Peyer's patch (tissue), 4 donors: ENCODE measurements at places on chromosomes 5 and 9.

- DNase-seq, result no peak
These were observed 307.9 kb downstream of the KCTD16 start for GRCh38 chr5:144478565-144478964.

DNA sequence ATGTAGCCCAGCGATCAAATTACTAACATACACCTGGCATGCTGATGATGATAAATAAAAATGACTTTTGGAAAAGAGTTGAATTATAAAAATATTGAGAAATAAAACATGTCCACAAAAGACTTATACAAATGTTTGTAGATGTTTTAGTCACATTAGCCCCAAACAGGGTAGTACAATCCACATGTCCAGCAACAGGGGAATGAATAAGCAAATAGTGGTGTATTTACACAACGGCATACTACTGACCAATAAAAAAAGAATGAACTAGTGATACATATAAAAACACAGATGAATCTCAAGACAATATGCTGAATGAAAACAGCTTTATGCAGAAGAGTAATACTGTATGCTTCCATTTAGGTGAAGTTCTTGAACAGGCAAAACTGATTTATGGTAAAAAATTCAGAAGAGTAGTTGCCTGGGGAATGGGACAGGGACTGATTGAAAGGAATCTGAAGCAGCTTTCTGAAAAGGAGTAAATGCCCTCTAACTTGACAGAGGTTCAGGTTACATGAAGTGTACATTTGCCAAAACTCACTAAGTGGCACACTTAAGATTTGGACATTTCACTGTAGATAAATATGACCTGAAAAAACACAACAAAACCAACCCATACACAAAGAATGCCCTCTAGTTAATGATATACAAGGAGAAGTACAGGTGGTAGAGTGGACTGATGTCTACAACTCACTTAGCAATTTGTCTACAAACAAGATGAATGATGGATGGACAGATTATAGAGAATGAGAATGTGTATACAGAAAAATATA lies 35.4 kb downstream of the ACTL7A start:
- no peak for DNase-seq

GRCh38 chr9:101562966-101563365 lies 29.3 kb downstream of the RNF20 start:
- no peak for DNase-seq

DNA sequence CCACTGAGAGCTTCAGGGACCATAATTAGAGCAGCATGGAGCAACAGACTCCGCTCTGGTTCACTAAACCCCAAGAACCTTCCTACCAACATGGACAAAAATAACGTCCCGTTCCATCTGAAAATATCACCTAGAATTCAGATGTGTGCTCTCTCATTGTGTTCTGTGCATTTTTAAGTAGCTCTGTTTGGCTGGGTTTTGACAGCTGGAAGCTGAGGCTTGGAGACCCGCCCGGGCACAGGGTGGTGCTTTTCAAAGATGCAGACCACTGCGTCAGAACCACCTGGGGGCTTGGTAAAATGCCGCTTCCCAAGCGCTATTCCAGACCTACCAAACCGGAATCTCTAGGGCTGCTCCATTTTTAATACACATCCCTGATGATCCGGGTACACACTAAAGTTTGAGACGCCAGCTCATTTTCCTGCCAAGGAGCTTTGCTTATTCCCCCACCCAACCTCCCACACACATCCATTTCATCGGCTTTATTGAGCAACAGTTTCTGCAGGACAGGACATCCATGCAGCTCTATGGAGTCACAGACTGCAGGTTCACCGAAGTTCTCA lies 104.8 kb downstream of the GABBR2 start:
- DNase-seq, result no peak

- DNase-seq, result peak; percentile 99
These were observed at the start of gene TLE1 for GRCh38 chr9:81689343-81690175. Gene TLE1, minus strand, starts transcription at chr9:81689547. Its CDS starts 1,307 bp downstream, at chr9:81688240.

DNA sequence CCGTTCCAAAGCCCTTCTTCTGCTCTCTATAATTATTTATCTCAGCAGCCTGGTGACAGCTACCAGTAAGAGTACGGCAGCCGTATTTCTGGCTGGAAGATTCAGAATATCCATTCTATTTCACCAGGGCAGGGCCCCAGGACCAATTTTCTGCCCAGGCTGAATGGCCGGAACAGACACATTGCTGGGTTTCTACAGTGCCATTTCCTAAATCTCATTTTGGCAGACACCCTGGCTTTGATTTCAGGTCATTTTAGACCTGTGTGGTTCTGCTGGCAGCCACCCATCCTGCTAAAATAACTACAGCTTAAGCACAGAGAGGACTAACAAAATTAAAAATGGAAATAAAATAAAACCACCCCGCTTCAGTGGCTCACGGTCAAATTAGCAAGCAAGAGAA lies 95.0 kb downstream of the CRB2 start:
- DNase-seq, result no peak

DNA sequence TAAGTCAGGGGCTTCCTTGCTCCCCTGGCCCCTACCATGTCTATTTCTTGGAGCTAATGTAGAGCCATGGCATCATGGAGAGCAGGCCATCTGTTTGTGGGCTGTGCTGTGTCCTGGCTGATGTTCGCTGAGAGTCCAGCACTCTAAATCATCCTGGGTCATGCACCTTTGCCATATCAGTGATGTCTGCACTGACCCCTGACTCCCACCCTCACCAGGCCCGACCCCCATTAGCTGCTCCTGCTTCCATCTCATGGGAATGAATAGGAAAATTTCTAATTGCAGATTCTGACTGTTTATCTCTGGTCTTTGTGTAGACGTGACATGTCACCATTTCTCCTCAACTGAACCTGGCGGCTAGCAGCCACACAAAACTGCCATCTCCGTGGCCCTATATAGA lies 236.9 kb downstream of the NSG2 start:
- no peak for DNase-seq

GRCh38 chr9:101028346-101029314 lies at the start of gene PLPPR1:
Gene PLPPR1, plus strand, starts transcription at chr9:101028727.
- DNase-seq, result peak; percentile 58

GRCh38 chr5:174699131-174699530 lies 25.3 kb upstream of the MSX2 start:
- DNase-seq, result no peak

- no peak for DNase-seq
These were observed 28.4 kb downstream of the SH3GLB2 start for GRCh38 chr9:128999581-129000206.

DNA sequence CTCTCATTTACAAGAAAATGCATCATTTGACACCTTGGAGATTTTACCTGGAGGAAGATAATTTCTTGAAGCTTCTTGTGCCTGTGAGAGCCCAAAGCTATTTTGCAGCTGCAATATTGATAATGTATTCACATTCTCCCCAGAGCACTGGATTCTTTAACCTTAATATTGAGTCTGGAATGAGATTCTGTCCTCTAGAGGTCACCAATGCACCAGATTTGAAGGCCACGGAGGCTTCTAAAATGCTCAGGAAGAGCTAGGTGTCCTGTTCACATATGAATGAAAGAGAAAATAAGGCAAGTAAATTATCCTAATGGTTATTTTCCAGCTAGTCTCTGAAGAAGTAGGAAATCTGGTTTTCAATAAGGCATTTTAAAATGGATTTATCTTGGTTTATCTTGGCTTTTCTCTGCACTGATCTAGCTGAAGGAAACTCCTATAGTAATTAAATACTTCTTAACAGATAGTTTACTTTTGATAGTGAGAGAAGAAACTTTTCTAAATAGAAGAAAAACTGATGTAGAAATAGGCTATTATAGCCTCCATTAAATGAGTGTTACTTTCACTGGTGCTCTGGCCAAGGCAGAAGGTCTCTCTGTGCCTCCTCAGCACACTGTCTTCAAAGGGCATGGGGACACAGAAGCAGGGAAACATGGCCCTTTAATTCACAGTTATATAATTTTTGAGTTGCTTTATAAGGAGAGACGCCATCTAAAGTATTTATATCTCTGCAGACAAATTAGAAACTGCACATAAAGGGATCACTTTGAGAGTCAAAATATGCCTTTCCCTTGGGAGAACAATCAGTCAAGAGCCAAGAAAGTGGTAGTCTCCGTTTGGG lies 297.0 kb upstream of the ACTBL2 start:
- DNase-seq, result no peak

- DNase-seq, result no peak
These were observed 906 bp downstream of the SLC25A51 start for GRCh38 chr9:37902796-37903646.

- DNase-seq, result no peak
These were observed 488.0 kb downstream of the MAN2A1 start for GRCh38 chr5:110177729-110178128.

DNA sequence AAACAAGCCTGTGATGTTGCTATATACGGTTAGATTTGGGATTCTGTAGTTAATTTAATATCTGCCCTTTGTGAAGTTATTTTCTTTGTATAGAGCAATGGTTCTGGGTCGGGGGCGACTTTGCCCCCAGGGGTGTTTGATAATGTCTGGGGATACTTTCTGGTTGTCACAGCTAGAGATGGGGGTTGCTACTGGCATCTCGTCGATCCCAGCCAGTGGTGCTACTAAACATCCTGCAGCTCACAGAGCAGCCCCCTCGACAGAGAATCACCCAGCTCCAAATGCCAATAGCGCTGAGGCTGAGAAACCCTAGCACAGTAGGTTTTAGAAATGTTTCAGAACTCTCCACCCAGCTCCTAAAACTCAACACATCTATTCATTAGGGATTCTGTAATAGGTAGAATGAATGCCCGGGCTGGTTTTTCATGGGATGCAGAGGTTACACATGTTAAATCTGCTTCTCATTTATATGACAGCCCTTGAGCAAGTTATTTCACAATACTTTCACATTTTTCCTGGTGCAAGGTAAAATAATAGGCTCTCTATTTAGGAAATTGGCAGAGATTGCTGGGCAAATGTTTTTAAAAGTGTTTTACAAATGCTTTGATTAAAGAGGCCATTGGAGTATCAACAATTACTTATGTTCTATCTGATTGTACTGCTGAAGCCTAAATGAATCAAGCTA lies 75.2 kb upstream of the CTSL start:
- DNase-seq, result no peak

GRCh38 chr5:178564397-178564796 lies 25.8 kb downstream of the COL23A1 start:
- no peak for DNase-seq

DNA sequence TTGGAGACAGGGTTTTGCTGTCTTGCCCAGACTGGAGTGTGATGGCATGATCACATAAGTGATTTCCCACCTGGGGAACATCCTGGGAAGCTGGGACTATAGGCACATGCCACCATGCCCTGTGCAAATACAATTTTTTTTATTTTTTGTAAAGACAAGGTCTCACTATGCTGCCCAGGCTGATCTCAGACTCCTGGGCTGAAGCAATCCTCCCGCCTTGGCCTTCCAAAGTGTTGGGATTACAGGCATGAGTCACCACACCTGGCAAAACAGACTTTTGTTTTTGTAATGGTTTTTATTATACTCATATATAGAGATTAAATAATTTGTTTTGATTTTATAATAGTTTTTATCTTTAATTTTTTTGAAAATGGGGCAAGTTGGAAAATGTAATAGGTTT lies 14.7 kb downstream of the DNAJC25 start:
- no peak for DNase-seq

- DNase-seq, result no peak
These were observed 139.8 kb downstream of the MPDZ start for GRCh38 chr9:13139641-13140171.

- DNase-seq, result peak; percentile 11
These were observed 170.0 kb downstream of the CACNA1B start for GRCh38 chr9:138047469-138048040.

- DNase-seq, result no peak
These were observed 23.3 kb upstream of the TRMT10B start for GRCh38 chr9:37730256-37730655.

- DNase-seq, result no peak
These were observed 2.4 kb downstream of the AGGF1 start for GRCh38 chr5:77032635-77033034.

DNA sequence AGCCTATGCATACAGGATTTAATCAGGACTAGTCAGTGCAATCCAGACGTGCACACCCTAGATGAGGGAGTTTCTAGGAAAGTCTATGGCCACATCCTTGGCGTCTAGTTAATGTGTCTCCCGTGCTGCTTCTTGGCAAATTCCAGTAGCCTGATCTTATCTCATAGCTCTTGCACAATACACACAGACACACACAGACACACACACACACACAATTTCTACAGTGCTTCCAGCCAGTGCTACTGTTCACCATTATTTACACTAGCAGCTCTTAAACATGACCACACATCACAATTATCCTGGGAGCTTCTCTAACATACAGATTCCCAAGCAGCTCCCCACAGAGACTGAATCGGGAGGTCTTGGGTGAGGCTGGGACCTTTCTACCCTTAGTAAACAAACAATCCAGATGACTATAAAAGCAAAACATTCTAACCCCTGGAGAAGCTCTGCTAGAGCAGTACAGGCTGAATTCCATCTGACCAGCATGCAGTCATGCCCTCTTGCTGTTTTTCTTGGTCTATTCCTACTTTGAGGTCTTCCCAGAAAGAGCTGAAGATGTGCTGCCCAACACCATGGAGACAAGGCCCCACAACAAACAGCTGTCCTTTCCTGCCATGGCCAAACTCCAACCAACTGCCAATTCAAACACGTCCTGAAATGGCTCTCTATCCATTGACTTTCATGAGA lies 236.6 kb downstream of the DEPDC1B start:
- DNase-seq, result no peak

GRCh38 chr5:128413356-128413755 lies 124.7 kb downstream of the FBN2 start:
- no peak for DNase-seq

DNA sequence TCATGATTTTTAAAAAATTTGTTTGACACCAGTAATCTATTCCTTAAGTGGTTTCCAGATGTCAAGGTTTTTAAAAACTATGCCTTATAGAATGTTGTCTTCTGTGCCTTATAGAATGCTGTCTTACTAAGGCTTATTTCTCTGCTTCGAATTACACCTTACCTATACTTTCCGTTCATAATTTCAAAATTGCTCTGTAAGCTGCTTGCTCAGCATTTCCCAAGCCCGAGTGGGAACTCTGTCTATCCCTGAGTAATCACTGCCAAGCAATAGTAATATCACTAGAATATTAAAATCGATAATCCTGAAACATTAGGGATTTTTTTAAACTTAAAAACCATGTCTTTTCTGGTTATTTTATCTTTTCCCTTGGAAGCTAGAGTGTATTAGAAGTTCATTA lies 376.3 kb downstream of the PIK3R1 start:
- no peak for DNase-seq

DNA sequence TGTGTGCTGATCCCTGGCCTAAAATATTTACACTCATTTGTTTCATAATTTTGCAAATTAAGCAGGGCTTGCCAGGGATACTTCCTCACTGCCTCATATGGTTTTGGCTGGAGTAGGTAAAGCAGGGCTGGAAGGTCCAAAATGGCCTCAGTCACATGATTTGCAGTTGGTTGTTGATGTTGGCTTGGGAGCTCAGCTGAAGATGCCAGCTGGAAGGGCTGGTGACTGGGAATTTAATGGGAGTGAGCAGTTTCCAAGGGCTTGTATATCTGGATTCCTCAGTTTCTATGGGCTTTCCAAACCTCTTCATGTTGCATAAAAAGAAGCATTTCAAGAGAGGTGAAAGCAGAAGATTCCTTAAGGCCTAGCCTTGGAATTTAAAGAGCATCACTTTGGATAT lies 729.3 kb downstream of the CDH18 start:
- no peak for DNase-seq
